Stimulated activated CD4-positive, alpha-beta T cell treated with anti-CD3 and anti-CD28 coated beads, Interleukin-1b, Interleukin-23, amount 100 ng/mL, for 1 hour (primary cell): ENCODE measurements at places on chromosomes 16 and 17.

DNA sequence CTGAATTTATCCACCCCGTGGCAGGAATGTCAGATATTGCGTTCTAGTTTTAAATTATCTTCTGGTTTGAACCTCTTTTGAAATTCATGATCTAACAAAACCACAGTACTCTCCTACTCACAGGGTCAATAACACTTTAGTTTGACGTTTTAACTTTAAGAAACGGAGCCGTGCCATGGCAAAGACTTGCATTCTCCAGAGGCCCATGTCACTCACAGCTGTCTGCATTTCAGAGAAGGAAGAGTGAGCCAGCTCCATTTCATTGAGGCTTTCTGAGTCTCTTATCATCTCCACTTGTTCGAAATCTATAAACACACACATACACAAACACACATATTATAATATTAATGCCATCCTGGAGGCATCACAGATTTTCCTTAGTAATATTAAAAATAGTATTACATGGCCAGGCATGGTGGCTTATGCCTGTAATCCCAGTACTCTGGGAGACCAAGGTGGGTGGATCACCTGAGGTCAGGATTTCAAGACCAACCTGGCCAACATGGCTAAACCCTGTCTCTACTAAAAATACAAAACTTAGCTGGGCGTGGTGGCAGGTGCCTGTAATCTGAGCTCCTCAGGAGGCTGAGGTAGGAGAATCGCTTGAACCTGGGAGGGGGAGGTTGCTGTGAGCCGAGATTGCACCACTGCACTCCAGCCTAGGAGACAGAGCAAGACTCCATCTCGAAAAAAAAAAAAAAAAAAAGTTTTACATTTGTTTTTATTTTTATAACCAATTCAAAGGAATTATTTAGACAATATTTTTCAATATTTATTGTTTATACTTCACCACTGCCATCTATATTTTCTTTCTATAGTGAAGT, 35.6 kb downstream of the ABCA6 start:
- no peak for DNase-seq

GRCh38 chr17:80819422-80820164, 172.0 kb upstream of the CHMP6 start:
- no peak for DNase-seq

- no peak for DNase-seq
Observed at GRCh38 chr16:28867241-28867640, 3.6 kb downstream of the SH2B1 start.

DNA sequence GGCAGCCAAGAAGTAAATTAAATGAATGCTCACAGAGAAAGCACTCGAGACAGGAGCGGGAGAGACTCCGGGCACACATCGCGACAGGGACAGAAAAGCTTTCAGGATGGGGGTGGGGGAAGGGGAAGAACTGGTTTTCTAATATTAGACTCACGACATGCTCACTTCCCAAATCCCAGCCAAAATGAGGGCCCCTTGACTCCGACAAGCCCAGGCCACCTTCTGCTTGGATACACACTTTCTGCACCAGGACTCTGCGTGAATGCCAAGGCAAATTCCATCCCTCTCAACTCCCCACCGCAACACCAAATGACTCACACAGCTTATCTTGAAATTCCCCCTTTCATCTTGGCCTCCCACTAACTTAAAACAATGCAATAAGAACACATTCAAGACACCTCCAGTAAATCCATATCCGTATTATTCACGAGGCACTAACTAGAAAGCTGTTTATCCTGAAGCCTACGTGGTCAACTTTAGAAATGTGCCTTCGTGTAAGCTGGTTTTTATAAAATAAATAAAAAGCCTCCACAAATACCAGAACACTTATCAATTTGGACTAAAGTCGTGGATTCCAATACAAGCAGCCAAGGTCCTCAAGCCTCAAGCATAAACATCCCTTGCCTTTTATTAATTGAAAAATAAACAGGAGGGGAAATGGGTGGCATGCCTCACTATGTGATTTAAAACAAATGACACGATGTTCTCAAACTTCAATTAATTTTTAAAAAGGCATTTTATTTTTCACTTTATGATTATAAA, 46.1 kb downstream of the NXN start:
- DNase-seq: no peak

DNA sequence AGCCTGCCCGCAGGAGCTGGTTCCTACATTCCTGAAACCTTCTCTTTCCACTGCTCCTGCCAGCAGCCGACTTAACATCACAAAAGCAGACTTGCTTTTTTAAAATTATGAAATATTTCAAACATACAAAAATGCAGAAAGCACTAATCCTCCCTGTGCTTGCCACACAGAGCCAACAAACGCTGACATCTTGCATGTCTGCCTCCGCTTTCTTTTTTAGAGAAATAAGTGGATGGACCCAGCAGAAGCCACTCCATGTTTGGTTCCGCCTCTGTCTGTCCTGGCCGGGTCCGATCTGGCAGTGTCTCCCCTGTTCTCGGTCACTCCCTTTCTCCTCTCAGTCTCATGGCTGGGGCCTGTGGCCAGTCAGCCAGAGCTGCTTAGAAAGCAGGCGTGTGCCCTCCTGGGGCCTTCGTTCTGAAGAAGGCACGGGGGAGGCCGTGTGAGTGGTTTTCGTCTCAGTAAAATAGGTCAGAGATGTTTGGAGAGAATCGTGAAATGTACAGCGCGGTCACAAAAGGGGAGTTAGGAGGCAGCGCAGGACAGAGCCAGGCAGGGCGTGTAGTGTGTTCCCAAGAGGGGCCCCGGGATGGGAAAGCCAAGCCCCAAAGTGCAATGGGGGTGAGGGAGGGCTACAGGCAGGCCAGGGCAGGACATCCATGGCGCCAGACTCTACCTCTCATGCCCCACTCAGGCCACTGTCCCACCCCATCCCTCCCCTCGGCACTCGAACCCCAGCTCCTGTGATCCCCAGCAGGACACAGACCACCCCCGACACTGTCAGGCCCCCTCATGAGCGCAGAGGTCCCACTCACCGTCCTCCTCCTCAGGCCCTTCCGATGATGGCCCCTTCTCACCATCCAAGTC, 23.2 kb downstream of the MXRA7 start:
- no peak for DNase-seq

GRCh38 chr17:70318051-70318450, 148.7 kb downstream of the KCNJ2 start:
- DNase-seq: no peak

DNA sequence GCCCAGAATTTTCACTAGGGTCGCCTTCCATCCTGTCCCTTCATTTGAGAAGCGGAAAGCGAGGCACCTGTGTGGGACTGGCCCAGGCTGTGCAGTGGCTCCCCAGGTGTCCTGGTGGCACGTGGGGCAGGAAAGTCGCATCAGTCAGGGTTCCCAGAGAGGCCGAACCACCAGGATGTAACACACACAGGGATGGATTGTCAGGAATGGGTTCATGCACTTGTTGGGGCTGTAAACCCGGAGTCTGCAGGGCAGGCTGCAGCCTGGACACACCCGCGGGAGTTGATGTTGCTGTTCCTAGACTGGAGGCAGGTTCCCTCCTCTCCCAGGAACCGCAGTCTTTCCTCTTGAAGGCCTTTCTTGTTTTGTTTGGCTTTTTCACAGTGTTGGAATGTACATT, 30.7 kb upstream of the RPTOR start:
- DNase-seq: no peak

GRCh38 chr17:72444517-72445054, 323.8 kb downstream of the SOX9 start:
- DNase-seq: no peak

DNA sequence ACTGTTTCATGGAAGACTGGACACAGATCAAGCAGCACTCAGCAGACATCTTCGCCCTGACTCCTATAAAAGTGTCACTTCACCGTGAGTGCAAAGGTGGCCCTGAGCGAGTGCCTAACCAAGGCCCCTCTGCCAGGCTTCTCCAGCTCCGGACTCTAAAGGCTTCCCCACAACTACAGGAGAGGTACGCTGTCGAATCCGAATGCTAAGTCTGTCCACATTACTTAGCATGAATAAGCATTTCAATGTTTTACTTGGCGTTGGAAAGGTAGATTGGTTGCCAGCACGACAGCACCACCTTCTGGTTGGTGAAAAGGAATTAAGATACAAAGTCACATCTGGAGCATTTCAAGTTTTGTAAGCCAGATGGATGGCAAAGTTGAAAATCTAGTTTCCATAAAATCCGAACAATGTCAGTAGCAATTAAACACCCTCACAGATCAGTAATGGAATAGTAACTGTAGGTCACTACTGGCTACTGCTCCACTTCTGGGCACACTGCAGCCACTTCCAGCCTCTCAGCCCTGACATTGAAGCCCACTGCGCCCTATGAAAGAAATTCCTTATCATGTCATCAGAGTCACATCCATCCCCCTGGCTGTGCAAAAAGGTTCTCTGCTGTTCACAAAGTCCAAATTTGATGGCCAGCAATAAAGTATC, 100.9 kb downstream of the PARN start:
- DNase-seq: no peak

DNA sequence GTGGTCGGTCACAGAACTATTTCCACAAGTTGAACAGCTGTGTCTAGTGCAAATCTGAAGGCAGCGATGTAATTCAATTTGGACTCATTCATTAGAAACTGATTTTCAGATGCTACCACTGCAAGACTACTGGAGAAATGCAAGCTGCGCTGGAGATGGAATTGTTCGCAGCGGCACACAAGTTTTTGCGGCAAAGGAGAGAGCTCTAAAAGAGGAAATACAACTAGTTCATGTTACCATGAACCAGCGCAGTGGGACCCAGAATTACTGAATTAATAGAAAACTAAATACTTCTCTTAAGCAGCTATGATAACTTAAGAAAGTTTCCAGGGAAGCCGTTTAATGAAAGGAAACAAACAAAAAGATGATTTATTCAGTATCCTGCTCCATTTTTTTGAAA, 1.9 kb downstream of the CREBBP start:
- DNase-seq: no peak

GRCh38 chr17:48127371-48128051, 19.9 kb downstream of the SNX11 start:
- no peak for DNase-seq

DNA sequence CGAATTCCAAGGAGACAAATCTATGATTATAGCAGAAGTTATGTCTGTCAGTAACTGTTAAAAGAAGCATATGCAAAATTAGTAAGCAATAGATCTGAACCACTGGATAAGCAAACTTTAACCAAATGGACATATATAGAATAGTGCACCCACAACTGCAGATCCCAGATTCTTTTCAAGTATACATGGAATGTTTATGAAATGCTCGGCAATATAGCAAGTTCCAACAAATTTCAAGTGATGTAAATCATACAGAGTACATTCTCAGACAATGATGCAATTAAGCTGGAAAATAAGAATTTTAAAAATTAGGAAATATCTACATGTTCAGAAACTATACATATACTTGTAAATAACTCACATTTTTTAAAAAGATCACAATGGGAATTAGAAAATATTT, 8.4 kb upstream of the HELZ start:
- DNase-seq: no peak

GRCh38 chr17:71085238-71086033, 916.1 kb downstream of the KCNJ2 start:
- DNase-seq: no peak

DNA sequence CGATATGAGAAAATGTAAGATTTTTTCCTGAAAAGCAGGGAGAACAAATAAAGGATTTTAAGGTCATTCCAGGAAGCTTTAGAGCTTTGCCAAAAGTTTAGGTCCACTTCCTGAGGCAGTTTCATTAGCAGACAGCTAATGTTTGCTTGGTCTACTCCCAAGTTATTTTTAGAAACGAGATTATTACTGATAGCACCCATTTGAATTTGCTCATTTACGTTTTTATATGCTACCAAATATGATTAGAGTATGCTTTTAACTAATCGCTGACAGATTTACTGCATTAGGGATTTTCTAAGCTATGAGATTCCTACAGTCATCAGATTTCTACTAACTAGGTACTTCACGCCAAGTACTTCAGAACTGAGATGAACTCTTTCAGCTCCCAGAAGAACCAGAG, 98.1 kb downstream of the WNT3 start:
- DNase-seq: no peak

DNA sequence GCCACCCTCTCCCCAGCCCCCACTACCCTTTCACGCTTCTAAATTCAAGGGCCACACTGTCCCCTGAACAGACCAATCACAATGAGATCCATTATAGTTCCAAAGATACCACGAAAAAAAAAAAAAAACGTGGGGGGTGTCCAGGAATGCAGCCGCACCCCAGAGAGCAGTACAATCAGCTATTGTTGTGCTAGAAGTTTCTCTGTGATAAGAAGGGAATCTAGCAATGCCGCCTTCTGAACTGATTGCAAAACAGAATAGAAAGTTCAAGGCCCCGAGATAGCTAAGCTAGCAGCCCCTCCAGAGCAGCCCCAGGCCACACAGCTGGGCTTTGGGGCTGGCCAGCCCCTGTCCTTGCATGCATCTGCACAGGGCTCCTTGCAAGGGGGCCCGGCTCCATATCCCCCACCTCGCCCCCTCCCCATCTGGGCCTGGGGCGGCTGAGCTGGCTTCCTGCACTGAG, 86.9 kb upstream of the CBX4 start:
- DNase-seq: no peak

DNA sequence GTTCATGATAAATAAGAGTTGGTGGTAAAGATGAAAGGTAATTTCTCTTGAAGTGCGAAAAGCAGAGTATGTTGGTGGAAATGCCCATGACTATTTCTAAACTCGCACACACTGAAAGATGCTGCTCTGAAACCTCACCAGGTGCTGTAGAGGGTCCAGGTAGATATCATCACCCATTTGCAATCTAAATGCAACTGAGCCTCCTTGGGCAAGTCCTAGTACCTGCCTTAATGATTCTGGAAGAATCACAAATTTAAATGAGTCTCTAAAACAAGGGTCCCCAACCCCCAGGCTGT, 5.9 kb upstream of the MMD start:
- DNase-seq: no peak

GRCh38 chr16:12405089-12405488, 398.6 kb downstream of the CPPED1 start:
- no peak for DNase-seq

DNA sequence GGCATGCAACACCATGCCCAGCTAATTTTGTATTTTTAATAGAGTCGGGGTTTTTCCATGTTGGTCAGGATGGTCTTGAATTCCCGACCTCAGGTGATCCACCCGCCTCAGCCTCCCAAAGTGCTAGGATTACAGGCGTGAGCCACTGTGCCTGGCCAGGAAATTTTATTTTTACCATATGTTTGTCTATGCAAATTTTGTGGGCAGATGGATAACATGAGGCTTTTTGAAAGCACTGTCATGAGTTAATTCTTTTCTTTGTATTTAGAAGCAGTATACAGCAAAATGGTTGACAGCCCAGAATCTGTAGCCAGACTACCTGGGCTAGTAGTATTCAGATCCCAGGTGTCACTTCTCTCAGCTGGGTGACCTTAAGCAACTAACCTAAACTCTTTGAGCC, 8.5 kb upstream of the KPNB1 start:
- no peak for DNase-seq
